Stimulated activated CD8-positive, alpha-beta memory T cell treated with anti-CD3 and anti-CD28 coated beads, Interleukin-4, amount 100 ng/mL, for 4 hours (primary cell): ENCODE measurements at places on chromosomes 1 and 21.

DNA sequence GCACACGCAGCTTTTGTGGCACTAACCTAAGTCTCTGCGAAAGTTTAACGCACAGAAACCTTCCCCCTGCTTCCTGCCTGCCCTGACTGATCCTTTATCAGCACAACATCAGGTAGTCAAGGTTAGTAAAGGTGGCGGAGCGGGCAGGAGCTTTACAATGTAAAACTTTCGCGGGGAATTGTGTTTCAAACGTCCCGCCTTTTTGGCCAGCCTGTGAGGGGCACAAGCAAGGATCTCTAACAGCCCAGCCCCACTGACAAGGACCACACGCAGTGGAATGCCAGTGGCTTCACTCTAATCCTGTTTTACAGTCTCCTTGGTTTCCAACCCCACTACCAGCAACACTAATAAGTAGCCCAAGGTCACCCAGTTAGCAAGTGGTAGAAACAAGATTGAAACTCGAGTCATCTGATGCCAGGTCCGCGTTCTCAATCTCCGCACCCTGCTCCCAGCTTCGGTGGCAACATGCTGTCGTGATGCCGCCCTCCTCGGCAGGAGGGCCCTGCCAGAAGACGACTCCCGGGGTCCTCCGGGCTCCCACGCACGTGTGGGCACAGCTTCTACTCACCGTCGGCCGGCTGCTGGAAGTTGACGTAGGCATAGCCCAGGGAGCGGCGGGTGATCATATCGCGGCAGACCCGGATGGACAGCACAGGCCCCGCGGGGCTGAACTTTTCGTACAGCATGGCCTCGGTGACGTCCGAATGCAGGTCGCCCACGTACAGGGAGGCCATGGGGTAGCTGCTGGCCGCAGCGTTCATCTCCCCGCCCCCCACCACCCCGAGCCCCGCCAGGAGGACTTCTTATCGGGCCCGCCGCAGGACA, 1.2 kb downstream of the PABPC4 start:
- peak; percentile 24 for DNase-seq

GRCh38 chr1:22328331-22329147, 123.1 kb upstream of the ZBTB40 start:
- no peak for DNase-seq

- DNase-seq, result no peak
Measured at GRCh38 chr1:167898578-167899222, 15.2 kb downstream of the ADCY10 start.

DNA sequence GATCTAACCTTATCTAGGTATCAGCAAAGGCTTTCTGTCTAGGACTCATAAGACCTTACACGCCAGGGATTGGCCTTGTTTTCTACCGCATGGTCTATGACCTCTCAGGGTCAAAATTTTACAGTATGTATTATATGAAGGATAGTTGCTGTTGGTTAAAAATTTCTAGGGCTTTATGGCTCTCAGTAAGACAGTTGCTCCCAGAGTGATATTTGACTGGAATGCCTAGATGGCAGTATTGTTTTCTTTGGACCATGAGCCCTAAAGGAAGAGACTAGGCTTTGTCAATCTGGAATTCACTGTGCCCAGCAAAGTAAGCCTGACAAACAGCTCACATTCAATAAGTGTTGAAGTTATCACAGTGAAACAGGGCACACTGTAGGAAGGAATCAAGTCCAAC, 37.6 kb downstream of the C1orf87 start:
- no peak for DNase-seq

DNA sequence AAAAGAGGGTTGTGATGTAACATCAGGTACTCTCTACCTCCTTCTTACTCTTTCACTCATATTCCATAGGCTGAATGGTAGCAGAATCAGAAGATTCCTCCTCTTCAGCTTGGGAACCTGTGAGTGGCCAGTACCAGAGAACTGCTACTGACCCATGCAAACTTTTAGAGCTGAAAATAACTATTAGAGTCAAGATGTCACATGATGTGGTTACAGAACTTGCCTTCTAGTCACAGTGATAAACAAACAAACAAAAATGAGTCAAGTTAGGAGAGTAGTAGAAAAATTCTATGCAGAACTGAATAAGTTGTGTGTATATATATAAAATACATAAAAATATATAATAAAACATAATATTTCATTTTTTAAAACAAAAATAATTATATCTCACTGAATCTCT, 47.6 kb upstream of the RGS1 start:
- DNase-seq, result no peak

DNA sequence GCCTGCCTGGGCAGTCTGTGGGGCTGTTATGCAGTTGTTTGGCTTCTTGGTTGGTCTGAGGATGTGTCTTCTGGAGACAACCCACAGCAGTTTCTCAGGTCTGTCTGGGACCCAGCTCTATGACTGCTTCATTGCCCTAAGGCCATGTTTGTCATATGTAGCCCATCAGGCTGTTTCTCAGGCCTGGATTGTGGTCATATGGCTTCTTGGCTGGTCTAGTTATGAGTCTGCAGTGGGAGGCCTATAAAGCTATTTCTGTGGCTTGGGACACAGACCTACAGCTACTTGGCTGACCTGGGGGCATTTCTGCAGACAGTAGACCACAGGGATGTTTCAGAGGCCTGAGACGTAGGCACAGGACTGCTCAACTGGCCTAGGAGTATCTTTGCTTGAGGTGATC, 41.5 kb downstream of the CHIA start:
- DNase-seq, result no peak

DNA sequence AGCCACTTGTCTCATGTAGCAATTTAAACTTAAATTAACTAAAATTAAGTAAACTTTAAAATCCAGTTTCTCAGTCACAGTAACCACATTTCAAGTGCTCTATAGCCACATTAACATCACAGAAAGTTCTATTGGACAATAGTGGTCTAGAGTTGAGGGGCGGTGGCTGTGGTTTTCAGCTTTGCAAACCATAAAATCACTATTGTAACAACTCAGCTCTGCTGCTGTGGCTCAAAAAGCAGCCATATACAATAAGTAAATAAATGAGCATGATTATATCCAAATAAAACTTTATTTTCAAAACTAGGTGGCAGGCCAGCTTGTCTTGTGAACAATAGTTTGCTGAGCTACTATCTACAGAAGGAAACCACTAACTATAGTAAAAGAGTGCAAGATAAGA, 43.4 kb upstream of the C1orf53 start:
- no peak for DNase-seq

DNA sequence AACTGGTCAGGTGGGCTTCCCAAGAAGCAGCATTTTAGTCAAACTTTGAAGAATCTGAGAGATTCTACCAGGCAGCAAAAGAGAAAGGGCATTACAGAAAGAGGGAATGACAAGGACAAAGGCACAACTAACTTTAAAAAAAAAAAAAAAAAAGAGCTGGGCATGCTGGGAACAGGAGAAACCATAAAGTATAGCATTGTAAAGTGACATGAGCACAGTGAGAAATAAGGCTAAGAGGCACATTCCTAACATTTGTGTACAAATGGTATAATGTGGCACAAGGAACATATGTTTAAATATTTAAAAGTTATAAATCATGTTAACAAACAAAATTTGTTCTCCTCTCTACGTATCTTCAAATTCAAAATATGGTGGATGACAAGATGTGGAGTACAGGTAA, 69.6 kb downstream of the CLCA4 start:
- no peak for DNase-seq

GRCh38 chr1:30525631-30525970, 197.8 kb downstream of the MATN1 start:
- no peak for DNase-seq

DNA sequence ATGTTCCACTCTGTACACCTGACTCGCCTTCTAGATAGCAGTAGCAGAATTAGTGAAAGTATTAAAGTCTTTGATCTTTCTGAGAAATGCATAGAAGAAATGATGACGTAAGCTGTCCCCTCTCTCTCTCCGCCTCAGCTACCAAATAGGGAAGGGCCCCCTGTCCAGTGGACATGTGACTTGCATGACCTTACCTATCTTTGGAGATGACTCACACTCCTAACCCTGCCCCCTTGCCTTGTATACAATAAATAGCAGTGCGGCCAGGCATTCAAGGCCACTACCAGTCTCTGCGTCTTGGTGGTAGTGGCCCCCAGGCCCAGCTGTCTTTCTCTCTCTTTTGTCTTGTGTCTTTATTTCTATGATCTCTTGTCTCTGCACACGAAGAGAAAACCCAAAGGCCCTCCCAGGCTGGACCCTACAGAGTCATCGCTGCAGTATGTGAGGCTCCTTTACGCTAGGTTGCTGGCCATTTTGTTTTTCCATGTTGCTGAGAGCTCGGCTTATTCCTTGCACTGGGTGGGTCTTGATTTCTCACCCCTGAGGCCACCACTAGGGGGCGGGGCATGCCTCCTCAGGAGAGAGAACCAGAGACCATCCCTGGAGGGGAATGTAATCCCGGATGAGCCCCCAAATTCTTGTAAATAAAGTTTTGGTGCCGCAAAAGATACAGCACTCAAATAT, 16.0 kb upstream of the ZBTB8B start:
- DNase-seq, result no peak

DNA sequence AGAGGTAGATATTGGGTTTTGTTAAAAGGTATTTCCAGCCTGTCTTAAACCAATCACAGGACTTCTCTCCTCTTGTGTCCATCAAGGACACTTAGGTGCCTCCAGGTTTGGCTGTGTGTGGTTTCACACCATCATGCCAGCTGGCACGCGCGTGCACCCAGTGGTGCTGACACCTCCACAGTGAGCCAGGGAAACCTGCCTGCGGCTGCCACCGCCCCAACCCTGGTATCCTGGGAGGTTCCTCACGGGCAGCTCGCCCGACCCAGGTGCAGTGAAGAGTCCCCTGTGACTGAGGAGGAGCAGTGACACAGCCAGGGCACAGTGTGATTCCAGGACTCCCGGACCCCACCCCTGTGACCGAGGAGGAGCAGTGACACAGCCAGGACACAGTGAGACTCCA, 13.2 kb upstream of the COL6A2 start:
- no peak for DNase-seq

- no peak for DNase-seq
Measured at GRCh38 chr21:45818276-45818903, 163.2 kb upstream of the COL6A1 start.

DNA sequence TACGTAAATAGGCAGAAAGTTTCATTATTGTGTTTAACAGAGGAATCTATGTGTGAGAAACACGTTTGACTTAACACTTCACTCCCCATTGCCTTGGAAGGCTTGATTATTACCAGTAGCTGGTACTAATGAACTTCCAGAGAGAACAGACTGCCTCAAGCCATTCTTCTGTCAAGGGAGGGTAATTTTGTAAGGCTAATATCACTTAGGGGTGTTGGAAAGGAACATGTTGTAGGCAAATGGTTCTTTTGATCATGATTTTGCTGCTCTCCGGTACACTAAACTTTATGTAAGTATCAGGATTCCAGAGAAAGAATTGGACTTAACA, 1.8 kb downstream of the LAMC1 start:
- DNase-seq, result no peak

GRCh38 chr21:26388731-26389231, 184.3 kb downstream of the CYYR1 start:
- DNase-seq, result no peak

DNA sequence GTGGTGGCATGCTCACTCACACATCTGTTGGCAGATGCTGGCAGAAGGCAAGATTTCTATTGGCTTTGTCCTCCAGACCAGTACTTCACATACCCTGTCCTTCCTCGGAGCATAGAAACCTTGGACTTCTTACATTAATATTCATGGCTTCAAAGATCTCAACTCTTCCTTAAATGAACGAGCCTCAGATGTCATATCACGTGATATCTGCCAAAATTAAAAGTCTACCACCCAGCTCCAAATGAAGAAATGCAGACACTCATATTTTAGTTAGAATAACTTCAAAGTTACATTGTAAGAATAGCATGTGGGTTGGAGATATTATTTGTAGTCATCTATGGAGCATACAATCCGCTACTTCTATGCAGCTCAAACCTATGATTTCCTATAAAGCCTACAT, 1994.9 kb downstream of the NCAM2 start:
- no peak for DNase-seq

GRCh38 chr1:151763990-151764389, 694 bp upstream of the MRPL9 start:
- no peak for DNase-seq

DNA sequence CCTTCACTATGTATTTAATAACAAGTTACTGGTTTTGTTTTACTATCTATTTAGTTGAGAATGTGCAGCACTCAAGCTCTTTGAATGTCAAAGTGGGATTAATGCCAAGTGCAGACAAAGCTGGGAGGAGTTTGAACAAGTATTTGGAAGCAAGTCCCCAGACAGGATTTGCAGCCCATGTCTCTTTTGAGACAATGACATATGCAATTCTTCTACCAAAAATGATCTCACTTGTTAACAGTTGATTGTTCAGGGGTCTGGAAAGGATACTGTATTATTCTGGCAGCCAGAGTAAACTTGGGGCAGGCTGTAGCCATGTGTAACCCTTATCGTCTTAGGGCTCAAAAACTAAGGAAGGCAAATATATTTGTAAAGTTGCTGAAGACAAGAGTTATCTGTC, 15.8 kb downstream of the COLGALT2 start:
- no peak for DNase-seq

GRCh38 chr21:32329776-32330175, 31.1 kb downstream of the MRAP start:
- DNase-seq, result no peak

- no peak for DNase-seq
Measured at GRCh38 chr1:91015794-91016550, 5.9 kb downstream of the ZNF644 start.
